NT2/D1 (cell line): ENCODE measurements at places on chromosomes 1 and 21.
A peak's percentile ranks its signal among the peaks of the same experiment; 100 is the strongest.

DNA sequence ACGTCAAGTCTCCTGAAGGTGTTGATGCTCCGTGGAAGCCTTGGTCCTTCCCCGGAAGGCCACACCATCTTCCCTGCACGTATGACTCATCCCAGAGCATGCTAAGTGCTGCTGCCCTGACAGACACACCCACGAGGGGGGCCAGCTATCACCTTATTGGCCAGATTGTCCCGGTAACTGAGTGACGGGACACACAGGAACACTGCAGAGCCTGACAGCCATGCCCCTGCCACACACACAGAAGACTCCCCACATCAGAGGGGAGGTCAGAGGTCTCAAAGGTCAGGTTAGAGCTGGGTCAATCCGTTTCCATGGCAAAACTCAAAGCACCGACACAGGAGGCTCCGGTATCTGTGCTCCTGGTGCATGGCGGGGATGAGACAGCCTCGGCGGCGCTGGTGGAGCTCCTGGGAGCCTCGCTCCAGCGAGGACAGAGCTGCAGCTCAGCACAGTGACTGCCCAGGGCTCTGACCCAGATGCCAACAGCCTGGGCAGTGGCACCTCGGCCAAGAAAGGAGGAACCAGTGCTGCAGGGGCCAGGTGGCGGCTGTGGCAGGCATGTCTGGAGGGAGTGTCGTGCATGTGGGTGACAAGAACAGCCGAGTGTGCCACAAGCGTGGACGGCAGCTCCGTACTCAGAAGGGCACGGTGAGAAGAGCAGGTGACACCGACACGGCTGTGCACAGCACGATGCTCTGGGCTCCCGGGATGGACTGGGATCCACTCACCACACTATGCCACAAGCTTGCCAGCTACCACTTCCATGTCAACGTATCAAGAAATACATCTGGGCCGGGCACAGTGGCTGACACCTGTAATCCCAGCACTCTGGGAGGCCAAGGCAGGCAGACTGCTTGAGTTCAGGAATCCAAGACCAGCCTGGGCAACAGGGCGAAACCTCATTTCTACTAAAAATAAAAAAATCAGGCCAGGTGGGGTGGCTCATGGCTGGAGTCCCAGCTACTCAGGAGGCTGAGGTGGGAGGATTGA, 14.8 kb upstream of the TMEM240 start:
- DNase-seq, result no peak

- peak; percentile 57 for DNase-seq
Measured at GRCh38 chr1:159005676-159006075, 4.0 kb upstream of the IFI16 start.

GRCh38 chr21:41874611-41875010, 4.5 kb downstream of the PRDM15 start:
- no peak for DNase-seq

GRCh38 chr1:61141288-61142042, 59.1 kb downstream of the NFIA start:
- no peak for DNase-seq

GRCh38 chr1:14228677-14229076, 369.8 kb upstream of the KAZN start:
- no peak for DNase-seq

DNA sequence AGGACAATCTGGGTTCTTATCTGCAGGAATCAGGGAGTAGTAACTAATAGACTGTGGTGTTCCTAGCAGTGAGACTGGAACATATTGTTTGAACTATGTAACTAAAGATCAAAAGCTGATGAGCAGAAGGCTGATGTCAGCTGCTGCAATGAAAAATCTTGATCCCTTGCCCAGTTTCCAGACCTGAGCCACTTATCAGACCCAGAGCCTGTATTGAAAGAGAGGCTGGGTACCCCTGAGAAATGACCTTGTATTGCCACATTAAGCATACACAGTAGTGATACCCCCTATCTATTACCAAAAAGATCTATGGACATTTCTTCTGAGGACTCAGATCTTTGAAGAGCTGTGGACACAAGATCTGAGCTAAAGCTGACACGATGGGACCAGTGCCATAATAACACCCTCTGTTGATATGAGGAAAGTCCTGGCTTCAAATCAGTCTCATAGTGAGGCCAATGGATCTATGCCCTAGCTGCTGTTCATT, 178.0 kb upstream of the GALNT2 start:
- no peak for DNase-seq
